Stimulated activated CD8-positive, alpha-beta memory T cell treated with anti-CD3 and anti-CD28 coated beads, Interleukin-15, amount 100 ng/mL, for 48 hours (primary cell): ENCODE measurements at places on chromosomes 6 and 20.

GRCh38 chr6:28525496-28526039 lies at the start of gene GPX5:
Gene GPX5 (plus strand): TSS chr6:28525881. CDS start chr6:28526014, 133 bp downstream.
- DNase-seq: no peak

- DNase-seq: peak; percentile 41
Measured at GRCh38 chr20:32189691-32190615, 17.6 kb downstream of the PLAGL2 start.

GRCh38 chr6:2875359-2876191 lies 27.5 kb downstream of the SERPINB9 start:
- no peak for DNase-seq

GRCh38 chr6:163288915-163289314 lies 125.6 kb upstream of the QKI start:
- no peak for DNase-seq

- DNase-seq: no peak
Measured at GRCh38 chr6:25883991-25884390, 9.9 kb upstream of the SLC17A3 start.

GRCh38 chr6:112179631-112180030 lies 74.7 kb downstream of the LAMA4 start:
- DNase-seq: no peak

- DNase-seq: no peak
Measured at GRCh38 chr6:149487316-149487715, 2.5 kb upstream of the ZC3H12D start.

GRCh38 chr6:122180132-122180531 lies 219.3 kb upstream of the HSF2 start:
- DNase-seq: no peak

DNA sequence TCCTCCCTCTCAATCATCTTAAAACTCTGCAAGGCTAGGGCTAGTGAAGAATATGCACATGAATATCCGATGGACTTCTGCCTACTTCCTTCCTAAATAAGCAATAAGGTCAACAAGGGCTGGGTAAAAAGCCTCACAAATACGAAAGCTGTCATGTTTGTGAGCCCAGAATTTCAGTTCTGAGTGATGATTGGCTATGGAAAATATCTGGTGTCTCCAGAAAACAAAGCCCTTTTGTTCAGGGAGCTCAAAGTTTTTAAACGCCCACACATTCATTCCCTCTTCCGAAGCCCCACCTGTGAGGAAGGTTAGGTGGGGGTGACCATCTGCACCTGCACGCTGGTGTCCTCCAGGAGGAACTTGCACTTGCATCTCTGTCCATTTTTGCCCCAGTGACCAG lies 126.9 kb upstream of the ARMC2 start:
- DNase-seq: no peak

DNA sequence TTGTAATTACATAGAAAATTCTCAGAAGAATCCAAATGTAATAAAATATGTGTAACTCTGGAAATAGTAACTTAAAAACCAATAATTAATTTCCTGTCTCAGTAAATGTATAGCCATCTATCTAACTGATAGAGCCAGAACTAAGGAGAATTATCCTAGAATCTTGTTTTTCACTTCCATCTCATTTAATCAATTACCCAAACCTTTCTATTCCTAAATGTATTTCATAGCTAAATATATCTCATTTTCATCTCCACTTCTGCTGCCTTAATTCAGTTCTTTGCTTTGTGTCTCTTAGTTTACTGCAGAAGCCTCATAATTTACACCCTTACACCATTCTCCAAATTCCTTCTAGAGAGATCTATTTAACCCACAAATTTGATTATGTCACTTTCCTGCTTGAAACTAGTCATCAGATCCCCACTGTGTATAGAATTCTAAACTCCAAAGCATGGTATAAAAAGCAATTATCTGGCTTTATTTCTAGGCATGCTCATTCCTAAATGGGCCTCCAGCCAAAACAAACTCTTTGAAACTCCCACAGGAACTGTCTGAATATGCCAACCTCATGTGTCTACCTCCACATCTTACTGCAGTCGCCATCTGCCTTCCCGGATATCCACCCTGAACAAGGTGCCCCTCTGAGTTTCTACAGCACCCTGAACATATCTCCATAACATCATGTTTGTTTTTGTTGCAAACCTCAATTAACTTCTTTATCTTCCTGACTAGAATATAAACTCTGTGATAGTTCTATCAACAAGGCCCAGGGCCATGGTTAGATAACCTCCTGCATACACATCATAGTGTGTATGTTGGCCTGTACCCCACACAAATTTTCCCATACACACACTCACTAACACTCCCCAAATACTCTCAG lies 70.5 kb upstream of the ADTRP start:
- no peak for DNase-seq

DNA sequence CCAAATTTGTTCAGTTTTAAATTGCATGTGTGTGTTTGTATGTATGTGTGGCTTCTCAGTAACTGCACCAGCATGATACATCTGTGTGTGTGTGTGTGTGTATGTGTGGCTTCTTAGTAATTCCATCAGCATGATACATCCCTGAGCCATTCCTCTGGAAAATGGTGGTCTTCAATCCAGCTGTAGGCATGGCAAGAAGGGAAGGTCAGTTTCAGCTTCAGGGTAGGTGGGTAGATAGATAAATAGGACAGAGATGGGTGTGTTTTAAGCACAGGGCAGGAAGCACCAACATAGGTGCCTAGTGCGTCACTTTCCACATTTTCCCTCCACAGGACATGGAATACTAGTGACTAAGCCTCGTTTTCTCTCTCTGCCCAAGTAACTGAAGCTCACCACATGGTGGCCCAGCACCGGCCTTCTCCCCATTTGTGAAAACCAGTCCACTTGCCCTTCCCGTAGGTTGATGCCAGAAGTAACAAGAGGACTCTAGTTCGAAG lies 82.9 kb downstream of the RPP40 start:
- no peak for DNase-seq

- DNase-seq: no peak
Measured at GRCh38 chr6:88650029-88650619, 313.3 kb downstream of the RNGTT start.

DNA sequence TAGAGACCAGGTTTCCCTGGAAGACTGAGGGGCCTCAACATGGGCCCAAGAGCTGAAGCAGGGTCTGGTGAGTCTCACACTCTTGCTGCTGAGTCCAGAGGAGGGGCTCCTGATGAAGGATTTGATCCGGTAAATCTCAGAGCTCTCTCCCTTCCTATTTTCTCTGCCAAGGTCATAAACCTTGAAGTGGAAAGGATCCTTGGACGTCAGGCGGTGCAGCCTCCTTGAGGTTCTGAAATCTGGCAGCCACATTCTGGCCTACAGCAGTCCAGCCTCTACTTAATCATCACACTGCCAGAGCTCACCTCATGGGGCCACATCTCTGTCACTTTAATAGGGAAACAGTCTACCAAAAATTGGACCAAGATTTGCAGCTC lies 24.0 kb downstream of the ACSS1 start:
- no peak for DNase-seq

GRCh38 chr6:135583256-135583761 lies 85.8 kb upstream of the AHI1 start:
- DNase-seq: no peak

DNA sequence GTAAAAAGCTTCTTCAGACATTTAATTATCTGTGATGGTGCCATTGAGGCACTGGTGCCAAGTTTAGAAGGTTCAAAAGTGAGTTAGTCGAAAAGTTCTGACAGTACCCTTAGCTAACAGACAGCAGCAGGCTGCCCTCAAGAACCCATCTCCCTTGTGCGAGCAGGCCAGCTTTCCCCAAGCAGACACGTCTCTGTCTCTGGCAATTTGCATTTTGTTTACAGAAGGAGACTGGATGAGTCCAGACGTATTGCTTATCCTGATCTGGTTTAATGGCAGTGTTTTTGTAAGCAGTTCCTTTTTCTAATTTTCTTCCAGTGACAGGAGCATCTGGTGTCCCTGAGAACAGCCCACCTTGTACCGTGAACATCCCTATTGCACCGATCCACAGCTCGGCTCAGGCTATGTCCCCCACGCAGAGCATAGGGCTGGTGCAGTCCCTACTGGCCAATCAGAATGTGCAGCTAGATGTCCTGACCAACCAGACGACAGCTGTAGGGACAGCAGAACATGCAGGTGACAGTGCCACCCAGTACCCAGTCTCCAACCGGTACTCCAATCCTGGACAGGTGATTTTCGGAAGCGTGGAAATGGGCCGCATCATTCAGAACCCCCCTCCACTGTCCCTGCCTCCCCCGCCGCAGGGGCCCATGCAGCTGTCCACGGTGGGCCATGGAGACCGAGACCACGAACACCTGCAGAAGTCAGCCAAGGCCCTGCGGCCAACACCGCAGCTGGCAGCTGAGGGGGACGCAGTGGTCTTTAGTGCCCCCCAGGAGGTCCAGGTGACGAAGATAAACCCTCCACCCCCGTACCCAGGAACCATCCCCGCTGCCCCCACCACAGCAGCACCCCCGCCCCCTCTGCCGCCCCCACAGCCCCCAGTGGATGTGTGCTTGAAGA lies 58.3 kb upstream of the TMEM181 start:
- no peak for DNase-seq

DNA sequence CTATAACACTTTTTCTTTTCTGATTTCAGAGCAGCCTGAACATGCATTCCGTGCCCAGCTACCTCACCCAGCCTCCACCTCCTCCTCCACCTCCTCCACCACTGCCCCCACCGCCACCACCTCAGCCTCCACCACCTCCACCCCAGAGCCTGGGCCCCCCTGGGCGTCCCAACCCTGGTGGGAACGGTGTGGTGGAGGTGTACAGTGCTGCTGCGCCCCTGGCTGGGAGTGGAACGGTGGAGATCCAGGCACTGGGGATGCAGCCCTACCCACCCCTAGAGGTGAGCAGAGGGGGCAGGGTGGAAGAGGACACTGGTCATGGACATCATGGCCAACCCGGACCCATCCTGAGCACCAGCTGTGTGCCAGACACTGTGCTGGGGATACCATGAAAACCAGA lies 21.3 kb downstream of the ZNF341 start:
- DNase-seq: no peak

- DNase-seq: no peak
Measured at GRCh38 chr6:126422912-126423311, 83.0 kb downstream of the CENPW start.

DNA sequence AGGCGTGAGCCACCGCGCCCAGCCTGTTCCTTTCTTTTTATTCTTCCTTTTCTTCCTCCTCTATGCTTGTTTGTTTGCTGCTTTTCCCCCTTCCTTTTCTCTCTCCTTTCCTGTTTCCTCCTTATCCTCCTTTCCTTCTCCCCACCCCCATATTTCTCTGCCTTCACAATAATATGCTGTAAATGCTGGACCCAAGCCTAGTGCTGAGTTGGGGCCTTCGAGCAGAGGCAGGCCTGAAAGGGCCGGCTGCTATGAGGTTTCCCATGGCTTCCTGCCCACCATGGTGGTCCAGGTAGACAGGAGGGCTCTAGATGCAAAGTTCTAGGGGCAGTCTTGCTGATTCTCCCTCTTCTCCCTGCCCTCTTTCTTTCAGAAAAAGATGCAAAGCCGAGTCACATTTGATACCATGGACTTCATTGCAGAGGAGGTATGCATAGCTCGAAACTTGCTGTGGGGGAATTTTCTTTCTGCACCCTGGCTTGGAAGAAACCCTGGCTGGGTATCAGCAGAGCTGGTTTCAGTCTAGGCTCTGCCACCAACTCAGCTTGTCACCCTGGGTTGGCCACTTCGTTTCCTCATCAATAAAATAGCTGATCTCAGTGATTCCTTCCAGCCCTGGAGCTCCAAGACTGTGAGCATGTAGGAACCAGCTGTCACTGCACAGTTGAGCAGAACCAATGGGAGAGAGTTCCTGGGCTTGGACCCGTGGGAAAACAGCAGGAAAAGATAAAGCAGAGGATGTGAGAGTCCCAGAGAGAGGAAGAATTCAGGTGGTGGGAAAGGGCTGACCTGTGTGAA lies 7.4 kb downstream of the CNBD2 start:
- DNase-seq: no peak

DNA sequence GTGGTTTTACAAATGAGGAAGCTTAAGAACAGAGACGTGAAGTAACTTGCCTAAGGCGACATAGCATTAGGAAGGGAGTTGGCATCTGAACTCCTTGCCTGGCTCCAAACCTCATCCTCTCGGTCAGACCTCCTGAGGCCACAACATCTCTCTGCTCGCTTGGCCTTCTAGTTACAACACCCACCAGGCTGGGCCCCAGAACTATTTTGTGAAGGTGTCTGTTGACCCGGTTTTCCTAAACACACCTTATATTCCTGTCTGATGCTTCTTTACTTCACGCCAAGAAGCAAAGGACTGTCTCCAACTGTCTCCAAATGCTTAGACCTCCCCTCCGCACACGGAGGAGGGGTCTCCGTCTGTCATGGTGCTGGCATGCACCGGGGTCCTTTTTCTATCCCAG lies 326.6 kb downstream of the THBS2 start:
- DNase-seq: no peak

- no peak for DNase-seq
Measured at GRCh38 chr6:4902363-4902762, 101.5 kb downstream of the RPP40 start.

- DNase-seq: no peak
Measured at GRCh38 chr6:10338151-10338550, 76.7 kb downstream of the TFAP2A start.

DNA sequence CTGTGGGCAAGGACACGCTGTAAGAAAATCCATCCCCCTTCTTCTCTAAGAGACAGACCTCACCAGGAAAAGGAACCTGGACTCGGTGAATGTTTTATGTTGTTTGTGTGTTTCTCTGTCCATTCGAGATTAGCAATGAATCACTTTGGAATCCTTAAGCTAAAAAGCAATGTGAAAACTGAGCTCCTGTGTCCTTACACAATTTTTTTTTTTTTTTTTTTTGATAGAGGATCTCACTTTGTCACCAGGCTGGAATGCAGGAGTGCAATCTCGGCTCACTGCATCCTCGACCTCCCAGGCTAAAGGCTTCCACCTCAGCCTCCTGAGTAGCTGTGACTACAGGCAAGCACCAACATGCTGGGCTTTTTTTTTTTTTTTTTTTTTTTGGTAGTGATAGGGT lies 32.1 kb downstream of the BFSP1 start:
- no peak for DNase-seq

- DNase-seq: no peak
Measured at GRCh38 chr6:55562318-55562717, 16.7 kb downstream of the HMGCLL1 start.

GRCh38 chr6:133817460-133818047 lies 71.4 kb upstream of the TCF21 start:
- DNase-seq: no peak

DNA sequence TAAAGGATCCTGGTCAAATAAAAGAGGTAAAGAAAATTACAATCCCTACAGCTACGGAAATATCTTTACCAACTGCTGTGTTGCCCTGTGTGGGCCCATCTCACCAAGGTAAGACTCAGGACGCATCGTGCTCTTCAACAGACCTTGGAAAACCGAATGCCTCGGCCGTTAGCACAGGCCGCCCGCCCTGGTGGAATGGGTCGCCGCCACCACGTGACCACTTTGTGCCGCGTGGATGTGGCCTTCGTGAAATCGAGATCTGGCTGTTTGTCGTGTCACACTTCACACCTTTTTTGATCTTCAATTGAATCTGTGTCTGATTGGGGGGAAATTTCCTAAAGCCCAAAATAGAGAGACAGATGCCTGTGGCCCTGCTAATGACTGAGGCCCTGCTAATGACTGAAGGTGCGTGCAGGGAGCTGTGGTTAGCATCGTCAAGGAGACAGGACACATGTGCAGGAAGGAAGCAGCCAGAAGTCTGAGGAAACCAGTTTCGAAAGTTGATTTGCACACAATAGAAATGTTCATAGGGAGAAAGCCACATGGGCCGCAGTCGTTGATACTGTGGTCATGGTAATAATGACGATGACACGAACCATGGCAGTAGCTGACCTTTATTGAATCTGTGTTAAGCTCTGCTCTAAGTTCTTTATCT lies 175.7 kb upstream of the SNX9 start:
- no peak for DNase-seq

GRCh38 chr20:21323640-21324039 lies 20.5 kb downstream of the XRN2 start:
- no peak for DNase-seq
